Iris pigment epithelial cell (primary cell): ENCODE measurements at places on chromosomes 6 and 20.
A peak's percentile ranks its signal among the peaks of the same experiment; 100 is the strongest.

GRCh38 chr6:135624402-135625295 is 127.1 kb upstream of the AHI1 start:
- peak; percentile 78 for DNase-seq

DNA sequence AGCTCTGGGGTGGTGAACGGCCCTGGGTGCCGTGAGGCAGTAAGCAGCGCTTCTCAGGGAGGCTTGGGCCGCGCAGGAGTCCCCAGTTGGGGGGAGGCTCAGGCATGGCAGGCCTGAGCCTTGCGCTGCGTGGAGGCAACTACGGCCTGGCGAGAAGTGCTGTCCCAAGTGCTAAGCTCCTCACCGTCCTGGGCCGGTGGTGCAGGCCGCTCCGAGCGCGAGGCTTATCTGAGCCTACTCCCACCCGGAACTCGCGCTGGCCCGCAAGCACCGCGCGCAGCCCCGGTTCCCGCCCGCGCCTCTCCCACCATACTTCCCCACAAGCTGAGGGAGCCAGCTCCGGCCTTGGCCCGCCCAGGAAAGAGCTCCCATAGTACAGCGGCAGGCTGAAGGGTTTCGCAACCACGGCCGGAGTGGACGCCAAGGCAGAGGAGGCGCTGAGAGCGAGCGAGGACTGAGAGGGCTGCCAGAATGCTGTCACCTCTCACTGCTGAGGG is 1.8 kb upstream of the WRNIP1 start:
- no peak for DNase-seq

DNA sequence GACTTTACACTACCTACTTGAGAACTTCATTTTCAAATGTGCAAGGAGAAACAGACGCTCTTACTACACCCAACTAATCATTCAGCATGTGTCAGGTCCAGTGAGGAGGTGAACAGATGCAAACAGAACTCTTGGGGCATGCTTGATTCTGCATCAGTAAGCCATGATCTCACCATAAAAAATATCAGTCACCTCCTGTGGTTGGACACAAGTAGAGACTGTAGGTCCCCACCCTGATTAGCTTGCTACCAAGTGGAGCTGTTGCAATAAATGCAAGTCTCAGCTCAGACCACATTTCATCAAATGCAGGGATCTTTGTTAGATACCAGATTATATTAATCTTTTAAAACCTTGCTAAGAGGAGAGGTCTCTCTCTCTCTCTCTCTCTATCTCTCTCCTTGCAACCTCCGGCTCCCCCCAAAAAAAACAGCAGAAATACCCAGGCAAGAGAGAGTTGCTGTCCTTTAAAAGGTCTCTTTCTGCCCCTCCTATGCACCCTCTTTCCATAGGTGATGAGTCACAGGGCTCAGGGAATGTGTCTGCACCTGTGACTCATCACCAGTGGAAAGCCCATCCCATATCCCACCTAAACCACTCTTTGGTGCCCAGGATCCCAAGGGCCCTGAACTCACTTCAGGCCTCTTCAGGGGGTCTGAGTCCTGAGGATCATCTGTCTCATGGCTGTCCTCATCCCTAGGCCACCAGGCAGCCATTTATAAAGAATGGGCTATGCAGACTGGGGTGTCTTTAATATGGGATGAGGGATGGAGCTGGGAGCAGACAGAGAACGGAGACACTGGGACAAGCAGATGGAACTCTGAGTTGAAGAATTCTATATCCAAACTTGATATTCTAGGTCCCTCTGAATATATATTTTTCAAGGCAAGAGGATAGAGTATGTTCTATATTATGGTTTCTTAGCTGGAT is 154.5 kb downstream of the QRSL1 start:
- no peak for DNase-seq

- DNase-seq, result peak; percentile 94
These were observed 9.6 kb downstream of the CLDN20 start for GRCh38 chr6:155273431-155273830.

DNA sequence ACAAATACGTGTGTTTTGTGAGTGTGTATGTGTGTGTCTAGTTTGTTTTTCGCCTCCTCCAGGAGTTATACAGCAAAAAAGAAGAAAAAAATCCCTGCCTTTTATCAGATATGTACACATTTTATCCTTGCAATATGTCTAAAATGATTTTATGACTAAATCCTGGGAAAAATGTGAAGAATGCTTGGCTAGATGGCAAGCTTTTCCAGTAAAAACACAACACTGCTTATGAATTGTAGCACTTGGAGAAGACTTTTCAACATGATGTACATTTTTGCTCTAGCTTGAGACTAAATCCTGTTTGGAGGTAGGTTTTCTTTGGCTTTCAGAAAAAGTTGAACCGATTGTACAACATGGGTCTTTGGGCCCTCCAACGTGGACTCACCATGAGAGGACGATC is 160.2 kb downstream of the GMPR start:
- DNase-seq, result peak; percentile 51

DNA sequence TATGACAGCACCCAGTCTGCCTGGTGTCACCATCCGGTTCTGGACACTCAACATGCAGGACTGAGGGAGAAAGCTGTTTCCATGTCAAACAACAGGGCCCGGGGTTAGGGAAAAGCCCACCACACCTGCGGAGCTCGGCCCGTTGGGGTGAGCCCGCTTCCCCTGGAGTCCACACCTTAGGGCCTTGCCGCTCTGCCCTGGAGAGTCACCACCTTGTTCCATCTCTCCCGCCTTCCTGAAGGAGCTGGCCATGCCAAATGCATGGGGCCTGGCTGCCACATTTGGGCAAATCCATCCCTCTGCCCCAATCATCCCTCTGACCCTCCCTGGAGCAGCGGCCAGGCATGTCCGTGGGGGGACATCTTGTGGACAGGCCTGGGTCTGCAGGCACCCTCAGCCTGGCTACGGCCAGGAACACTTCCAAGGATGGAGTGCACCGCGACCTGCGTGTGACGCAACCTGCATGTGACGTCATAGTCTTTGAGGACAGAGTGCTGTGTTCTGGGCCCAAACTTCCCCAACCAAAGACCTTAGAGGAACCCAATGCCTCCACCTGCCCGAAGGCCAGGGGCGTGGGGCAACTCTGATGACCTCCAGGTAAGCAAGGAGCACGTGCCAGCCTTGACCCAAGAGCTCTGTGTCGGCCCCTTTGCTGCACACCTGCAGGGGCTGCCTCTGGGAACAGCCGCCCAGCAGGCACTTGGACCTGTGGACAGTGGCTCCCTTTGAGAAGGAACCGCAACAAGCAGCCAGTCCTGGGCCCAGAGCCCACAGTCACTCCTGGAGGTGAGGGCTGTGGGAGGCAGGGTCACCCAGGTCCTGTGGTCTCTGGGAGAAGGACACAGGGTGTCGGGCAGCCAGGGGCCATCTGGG is 1.7 kb downstream of the CABLES2 start:
- DNase-seq, result peak; percentile 65

DNA sequence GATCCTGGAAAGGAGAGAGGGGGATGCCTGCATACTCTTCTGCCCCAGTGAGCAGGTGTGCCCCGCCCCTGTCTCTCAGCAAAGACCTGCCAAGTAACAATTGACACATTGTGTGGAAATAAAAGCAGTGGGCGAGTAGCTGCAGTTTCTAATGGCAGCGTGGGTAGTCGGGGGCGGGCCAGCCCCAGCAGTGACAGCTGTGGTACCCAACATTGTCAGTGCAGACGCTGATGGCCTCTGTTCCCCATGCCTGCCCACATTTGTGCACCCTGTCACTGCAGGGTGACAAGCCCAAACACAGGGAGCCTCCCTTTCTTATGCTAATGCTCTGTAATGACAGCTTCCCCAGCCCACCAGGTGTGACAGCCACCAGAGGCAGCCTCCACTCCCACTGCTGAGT is 491.7 kb downstream of the DHX35 start:
- DNase-seq, result no peak

GRCh38 chr6:90026216-90026615 is 131.9 kb downstream of the GJA10 start:
- no peak for DNase-seq

DNA sequence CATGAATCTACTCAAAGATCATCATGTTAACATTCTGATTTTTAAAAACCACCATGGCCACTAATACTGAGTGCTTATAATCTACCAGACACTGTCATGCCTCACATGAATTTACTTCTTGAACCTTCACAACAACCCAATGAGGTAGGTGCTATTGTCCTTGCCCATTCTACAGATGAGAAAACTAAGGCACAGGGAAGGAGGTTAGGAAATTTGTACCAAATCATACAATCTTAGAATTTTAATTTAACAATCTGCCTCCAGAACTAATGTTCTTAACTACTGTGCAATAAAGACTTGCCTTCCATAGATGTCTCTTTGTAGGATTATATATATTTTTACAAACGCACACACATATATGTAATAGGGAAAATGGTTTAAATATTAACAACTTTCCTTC is 269.5 kb downstream of the ALDH8A1 start:
- DNase-seq, result no peak

- no peak for DNase-seq
These were observed 284.9 kb upstream of the ECI2 start for GRCh38 chr6:4420160-4420865.

- DNase-seq, result no peak
These were observed 40.1 kb upstream of the CARMIL1 start for GRCh38 chr6:25239059-25239458.

DNA sequence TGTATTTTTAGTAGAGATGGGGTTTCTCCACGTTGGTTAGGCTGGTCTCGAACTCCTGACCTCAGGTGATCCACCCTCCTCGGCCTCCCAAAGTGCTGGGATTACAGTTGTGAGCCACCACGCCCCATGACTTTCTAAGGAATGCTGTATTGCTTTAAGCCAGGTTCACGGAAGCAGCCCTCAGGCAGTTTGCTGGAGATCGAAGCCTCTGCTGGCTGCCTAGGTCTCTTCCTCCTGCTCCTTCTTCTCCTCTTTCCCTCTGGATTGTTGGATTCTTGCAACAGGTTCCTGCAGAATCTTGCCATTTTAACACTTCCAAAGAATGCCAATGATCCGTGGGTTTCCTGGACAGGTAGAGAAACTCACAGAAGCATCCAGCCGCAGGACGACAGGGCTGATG is 29.3 kb upstream of the B4GALT5 start:
- no peak for DNase-seq

GRCh38 chr6:152503546-152503945 is 133.6 kb downstream of the SYNE1 start:
- DNase-seq, result peak; percentile 55

- no peak for DNase-seq
These were observed 33.9 kb downstream of the REV3L start for GRCh38 chr6:111449129-111449528.

DNA sequence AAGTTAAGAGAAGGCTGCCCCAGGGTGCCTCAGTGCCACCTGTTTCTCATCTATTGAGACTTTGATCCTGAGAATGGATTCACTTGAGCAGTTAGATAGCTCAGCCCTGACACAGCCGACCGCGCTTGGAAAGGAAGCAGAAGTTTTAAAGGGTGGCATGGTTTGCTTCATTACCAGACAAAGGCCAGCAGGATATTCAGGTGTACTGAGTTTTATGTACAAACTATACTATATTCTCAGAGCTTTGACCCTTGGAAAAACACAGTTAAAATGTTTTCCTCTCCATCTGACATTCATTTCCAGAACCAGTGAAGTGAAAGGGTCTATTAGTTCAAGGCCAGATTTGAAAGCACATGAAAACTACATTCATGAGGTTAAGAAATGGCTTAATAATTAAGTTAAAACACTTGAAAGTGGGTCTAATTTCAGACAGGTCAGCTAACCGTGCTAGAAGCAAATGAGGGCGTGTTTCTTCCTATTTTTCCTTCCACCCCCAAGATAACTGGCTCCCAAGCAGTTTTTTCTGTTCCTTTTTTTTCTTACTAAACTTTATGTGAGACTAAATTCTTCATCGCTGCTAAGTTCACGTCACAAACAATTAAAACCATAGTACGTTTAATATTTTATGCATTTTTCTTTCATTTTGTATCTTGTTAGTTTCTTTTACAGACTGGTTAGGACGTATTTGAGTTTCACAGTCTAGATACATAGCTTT is 385.3 kb upstream of the SOX4 start:
- DNase-seq, result no peak

- DNase-seq, result no peak
These were observed 208.9 kb downstream of the KIF16B start for GRCh38 chr20:16364320-16364687.

DNA sequence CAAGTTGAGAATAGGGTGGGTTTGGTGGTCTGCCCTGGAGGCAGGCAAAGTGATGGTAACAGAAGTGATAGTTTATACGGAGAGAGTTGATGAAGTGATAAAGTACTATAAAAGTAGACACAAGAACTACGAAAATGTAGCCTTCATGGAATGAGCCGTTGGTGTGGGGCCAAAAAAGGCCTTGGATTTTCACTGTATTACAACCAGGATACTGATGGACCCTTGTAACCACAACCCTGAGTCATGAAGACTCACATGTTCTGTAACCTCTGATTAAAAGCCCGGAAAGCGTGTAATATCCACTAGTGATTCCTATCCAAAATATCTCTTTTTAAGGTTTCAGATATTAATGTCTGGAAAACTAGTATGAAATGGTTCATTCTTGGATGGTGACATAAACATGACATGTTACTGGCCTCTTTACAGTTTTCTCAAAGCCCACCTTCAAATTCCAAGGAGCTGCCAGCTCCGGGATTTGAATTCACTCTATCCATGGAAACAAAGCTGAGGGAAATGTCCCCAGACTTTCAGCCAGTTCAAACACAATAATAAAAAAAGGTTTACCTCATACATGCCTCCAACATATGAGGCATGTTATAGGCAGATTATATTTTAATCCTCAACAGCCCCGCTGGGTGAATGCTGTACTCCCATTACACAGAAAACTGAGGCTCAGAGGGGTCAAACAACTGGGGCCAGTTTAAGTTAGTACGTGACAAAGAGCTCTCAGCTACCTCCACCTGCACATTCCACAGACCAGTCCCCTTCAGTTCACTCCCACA is 55.4 kb downstream of the MRPL14 start:
- peak; percentile 93 for DNase-seq

- peak; percentile 65 for DNase-seq
These were observed 74.6 kb downstream of the TMEM244 start for GRCh38 chr6:129786548-129786947.

- DNase-seq, result peak; percentile 70
These were observed 56.5 kb downstream of the PTPRK start for GRCh38 chr6:128463942-128464341.

- DNase-seq, result no peak
These were observed 13.7 kb downstream of the LMBRD1 start for GRCh38 chr6:69783108-69783507.

DNA sequence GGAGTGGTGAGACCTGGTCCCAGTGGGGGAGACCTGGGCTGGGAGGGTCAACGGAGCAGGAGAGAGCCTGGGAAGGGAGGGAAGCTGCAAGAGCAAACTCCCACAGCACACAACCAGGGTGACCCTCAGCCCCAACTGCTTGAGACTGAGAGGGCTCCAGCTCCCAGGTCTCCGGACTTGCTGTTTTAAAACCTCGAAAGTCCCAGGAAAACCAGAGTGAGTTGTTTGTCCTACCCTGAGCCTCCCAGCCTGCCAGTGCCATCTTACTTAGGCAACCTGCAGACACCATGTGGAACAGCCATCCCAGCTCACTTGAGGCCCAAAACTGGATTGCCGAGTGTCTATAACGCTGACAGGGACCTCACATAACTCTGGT is 4.8 kb upstream of the NTSR1 start:
- DNase-seq, result peak; percentile 10

DNA sequence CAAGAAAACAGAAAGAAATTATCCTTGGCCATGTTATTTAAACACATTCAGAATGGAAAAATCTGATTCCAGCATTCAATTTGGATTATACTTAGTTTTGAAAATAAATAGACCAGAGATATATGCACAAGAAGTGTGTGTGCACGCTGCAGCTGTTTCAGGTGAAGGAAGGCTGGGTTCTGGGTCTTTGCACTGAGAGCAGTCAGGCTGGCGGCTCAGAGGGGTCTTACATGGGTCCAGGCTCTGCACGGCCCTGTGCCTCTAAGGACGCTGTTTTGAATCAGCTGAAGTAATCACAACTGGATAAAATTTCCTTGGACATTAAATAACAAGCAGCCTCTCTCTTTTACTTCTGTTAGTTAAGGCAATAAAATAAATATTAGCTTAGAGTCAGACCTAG is 31.8 kb downstream of the GCLC start:
- no peak for DNase-seq
